ENCODE measurements at places on chromosomes 12 and 14. TPM values are rescaled to one million over a fixed set of nuclear protein-coding genes. Genes with fewer than 3 reads are reported as not detected.

The NFYB gene
- 20.9 TPM for total RNA-seq

The OVCH1 gene
- total RNA-seq, result 1.5 TPM

The MYF6 gene
- total RNA-seq, result not detected

The CFAP54 gene
- 1.1 TPM for total RNA-seq

Data from motor neuron (in vitro differentiated cells).